SK-N-SH treated with all-trans-retinoic acid at 6 μM for 48 hours (cell line): ENCODE measurements at places on chromosomes 12 and 14.
A peak's percentile ranks its signal among the peaks of the same experiment; 100 is the strongest.

DNA sequence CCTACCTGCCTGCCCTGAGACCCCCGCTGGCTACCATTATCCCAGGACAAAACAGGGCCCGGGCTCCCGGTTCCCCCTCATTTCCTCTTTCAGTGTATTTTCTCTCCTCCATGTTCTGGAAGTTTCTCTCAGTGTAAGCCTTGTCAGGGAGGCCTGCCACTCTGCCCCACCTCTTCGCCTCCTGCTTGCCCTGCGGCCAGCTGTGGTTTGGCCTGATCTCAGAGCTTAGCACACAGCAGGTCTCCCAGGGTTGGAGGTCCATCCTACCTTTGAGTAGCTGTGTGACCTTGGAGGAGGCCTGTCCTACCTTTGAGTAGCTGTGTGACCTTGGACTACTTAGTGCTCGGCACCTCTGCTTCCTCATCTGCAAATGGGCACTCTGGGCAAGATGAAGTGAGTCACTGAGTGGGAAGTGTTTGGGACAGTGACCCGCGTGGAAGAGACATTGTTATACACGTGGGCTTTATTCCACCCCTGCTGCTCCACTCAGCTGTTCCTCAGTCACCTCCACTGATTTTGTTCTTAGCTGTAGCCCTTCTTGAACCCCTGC lies 212.7 kb downstream of the ZFP36L1 start:
- no peak for ATAC-seq

- ATAC-seq, result peak; percentile 14; the same call in 2 of the 3 replicates
Observed at GRCh38 chr14:34536951-34537676, 2.4 kb downstream of the EAPP start.

DNA sequence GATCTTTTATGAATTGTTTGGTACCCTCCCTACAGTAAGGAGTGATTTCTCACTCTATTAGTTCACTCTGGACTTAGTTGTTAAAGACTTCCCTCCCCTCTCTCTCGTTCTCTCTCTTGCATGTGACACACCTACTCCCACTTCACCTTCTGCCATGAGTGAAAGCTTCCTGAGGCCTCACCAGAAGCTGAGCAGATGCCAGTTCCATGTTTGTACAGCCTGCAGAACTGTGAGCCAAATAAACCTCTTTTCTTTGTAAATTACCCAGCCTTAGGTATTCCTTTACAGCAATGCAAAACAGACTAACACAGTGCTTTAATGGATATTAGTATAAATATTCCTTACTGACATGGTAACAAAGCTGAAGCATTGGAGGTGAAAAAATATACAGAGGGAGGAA lies 187.7 kb downstream of the SSPN start:
- ATAC-seq, result no peak

DNA sequence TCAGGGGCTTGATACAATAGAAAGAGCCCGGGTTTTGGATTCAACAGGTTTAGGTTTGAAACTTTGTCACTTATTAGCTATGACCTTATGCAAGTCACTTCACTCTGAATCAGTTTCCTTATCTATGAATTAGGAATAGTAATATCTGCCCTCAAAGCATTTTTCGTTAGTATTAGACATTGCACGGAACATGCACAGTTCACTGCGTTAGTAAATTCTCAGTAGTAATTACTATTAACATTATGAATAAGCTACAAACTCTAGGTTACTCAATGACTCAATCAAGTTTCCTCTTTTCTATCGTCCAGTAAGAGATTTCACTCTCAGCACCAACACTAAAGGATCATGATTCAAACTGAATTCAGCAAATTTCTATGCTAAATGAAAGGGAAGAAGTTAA lies 150.3 kb downstream of the CEP83 start:
- ATAC-seq, result no peak

DNA sequence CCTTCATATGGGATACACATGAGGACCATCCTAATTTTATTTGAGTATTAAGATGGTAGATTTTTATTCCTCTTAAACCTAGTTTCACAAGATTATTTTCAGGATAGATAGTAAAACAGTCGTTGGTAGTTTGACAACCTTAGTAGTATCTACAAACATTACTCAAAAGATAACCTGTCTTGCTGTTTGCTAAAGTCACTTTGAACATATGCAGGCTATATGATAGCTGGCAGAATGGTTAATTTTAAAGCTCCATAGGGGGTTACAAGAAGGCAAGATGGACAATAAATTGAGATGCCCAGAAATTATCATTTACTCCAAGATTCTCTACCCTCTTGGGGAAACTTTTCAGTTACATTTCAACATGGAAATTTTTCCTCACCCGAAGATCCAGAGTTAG lies 525.7 kb downstream of the SOX5 start:
- no peak for ATAC-seq

- peak; percentile 56; the same call in 1 of the 3 replicates for ATAC-seq
Observed at GRCh38 chr12:121955258-121956237, 37.2 kb downstream of the CFAP251 start.

DNA sequence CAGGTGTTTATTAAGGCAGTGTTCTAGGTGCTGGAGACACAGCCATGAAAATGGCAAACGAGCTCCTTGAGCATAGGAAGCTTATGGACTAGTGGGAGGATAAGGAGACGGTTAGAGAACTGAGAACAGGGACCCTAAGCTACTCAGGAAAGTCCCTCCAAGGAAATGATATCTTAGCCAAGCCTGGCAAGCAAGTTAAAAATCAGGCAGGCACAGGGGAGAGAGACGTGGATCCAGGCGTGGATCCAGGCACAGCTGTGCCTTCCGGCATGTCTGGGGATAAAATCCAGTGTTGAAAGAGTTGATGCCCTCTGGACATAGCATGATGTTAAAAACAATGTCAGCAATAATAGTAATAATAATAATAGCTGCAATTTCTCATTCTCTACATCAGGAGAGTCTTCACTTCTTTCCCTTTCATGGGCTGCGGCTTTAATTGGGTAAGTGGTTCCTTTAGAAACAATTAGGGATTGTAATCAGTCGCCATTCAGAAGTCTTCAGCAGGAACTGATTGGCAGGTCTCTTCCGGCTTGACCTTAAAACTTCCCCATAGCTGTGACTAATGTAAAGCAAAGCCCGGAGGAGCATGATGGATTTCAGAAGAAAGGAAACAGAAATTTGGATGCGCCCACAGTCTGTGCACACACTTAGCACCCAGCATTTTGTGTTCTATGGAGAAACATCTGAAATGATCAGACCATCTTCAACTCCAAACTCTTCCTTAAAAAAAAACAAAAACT lies 230.2 kb downstream of the SLC41A2 start:
- ATAC-seq, result no peak

- no peak; the same call in 2 of the 3 replicates for ATAC-seq
Observed at GRCh38 chr12:32536000-32536345, 136.6 kb downstream of the FGD4 start.

GRCh38 chr14:68526512-68527091 lies 266.3 kb downstream of the ZFP36L1 start:
- no peak for ATAC-seq

DNA sequence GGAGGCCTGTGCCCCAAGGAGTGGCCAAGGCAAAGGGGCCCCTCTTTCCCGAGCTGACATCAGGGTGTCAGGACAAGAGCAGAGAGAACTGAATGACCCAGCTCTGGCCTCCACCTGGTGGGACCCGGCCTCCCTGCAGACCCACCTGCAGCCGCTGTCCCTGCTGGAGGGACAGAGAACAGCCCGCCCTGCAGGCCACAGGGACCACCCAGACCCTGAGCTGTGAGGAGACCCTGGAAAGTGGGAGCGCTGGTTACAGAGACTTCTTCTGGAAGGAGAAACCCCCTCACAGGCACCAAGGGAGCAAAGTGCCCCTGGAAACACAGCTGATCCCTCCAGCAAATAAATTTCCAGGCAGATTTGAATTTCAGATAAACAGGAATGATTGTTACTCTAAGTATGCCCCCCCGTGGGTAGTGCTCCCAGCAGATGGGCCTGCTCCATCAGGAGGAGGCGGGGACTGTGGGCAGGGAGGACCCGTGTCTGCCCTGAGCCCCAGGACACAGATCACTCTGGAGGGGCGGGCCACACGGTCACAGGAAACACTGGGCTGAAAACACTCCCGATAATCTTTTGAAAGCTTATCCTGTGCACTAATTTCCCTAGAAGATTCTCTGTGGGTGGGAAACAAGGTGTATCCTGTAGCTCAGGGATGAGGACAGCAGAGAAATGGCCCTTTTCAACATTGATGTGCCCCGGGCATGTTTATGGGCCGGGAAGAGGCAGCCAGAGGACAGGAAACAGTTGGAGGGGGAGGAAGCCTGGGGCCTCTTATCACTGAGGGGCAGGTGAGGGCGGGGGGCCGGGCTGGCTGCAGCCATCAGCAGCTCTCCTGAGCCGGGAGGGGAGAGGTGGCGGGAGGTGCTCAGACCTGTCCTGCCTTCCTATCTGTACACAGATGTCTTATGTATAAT lies 276.0 kb downstream of the ADGRD1 start:
- peak; percentile 31; the same call in 1 of the 3 replicates for ATAC-seq

GRCh38 chr12:96912261-96912660 lies 5.2 kb downstream of the NEDD1 start:
- no peak for ATAC-seq

GRCh38 chr12:23662966-23663365 lies 286.5 kb downstream of the SOX5 start:
- no peak for ATAC-seq

- ATAC-seq, result no peak
Observed at GRCh38 chr12:122820138-122820537, 15.1 kb upstream of the HIP1R start.

DNA sequence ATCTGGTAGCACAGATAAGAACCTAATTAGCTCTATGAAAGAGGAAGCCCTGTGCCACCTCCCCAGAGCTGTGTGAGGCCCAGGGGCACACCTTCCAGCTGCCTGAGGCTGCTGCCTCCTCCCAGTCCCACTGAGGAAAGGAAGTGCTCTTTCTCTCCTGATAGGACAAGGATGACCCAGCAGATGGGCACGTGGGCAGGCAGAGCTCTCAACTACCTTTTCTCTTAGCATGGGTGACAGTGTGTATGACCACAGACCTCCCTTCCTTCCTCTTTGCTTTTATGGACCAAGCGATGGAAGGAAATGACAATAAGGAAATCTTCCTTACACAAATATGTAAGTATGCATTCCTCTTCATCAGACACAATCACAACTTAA lies 127.6 kb upstream of the AMIGO2 start:
- ATAC-seq, result no peak

DNA sequence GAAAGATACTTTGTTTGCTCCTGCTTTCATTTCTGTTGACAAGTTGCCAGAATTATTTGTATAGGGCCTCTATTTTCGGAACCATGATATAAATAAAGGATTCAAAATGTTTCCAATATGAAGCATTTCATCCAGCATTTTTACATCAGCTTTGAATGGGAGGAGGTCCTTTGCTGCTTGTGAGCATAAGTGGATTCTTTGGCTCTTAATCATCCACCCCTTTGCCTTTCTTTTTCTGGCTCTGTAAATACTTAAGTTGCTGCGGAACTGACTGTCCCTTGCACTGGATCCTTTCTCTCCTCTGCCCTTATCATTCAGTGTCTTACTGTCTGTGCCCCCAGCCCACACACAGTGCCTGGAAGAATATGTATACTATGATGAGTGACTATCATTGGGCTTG lies 357.3 kb upstream of the RGS6 start:
- ATAC-seq, result peak; percentile 95

- no peak for ATAC-seq
Observed at GRCh38 chr14:104644656-104645378, 40.2 kb upstream of the TMEM179 start.

GRCh38 chr14:105469456-105470349 lies 4.9 kb upstream of the CRIP2 start:
- ATAC-seq, result no peak
